Stimulated activated CD8-positive, alpha-beta memory T cell treated with anti-CD3 and anti-CD28 coated beads, Interleukin-12 subunit alpha, Interleukin-12 subunit beta, amount 100 ng/mL, for 4 hours (primary cell): ENCODE measurements at places on chromosomes 7 and 10.

GRCh38 chr7:101913247-101913721 lies 95.9 kb downstream of the CUX1 start:
- DNase-seq = no peak

- no peak for DNase-seq
Observed at GRCh38 chr7:118327174-118327573, 102.7 kb downstream of the ANKRD7 start.

GRCh38 chr10:42982891-42983506 lies 93.9 kb upstream of the RET start:
- no peak for DNase-seq

- DNase-seq = no peak
Observed at GRCh38 chr7:22551768-22552513, 52.0 kb upstream of the STEAP1B start.

DNA sequence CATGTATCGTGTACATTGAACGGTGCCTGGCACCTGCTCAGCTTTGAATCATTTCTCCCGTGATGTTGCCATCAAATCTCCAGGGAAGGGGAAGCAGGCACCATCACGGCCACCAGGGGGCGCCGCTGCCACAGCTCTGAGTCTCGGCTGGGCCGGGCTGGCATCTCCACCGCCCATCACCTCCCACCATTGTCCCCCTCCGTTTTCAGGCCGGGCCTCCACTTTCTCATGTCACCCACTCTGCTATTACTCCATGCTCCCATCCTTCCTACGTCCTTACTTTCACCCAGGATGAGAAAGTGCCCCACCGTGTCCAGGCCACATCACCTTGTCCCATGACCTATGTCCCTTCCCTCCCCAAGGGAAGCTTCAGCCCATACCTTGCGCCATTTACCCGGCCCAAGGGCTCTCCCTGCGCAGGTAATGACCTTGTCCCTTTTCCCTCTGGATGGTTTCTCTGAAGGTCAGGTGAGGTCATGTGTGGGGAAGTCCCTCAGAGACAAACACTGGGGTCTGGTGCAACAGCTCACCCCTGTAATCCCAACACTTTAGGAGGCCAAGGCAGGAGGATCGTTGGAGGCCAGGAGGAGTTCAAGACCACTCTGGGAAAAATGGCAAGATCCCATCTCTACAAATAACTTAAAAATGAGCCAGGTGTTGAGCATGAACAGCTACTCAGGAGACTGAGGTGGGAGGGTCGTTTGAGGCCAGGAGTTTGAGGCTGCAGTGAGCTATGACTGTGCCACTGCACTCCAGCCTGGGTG lies 31.8 kb upstream of the OCM2 start:
- peak; percentile 51 for DNase-seq

- no peak for DNase-seq
Observed at GRCh38 chr10:105963334-105963884, 1201.1 kb downstream of the SORCS1 start.
